ENCODE measurements at places on chromosomes 6 and 20.
A peak's percentile ranks its signal among the peaks of the same experiment; 100 is the strongest.

- DNase-seq = no peak
These were observed 29.0 kb upstream of the MPC1 start for GRCh38 chr6:166411721-166412151.

DNA sequence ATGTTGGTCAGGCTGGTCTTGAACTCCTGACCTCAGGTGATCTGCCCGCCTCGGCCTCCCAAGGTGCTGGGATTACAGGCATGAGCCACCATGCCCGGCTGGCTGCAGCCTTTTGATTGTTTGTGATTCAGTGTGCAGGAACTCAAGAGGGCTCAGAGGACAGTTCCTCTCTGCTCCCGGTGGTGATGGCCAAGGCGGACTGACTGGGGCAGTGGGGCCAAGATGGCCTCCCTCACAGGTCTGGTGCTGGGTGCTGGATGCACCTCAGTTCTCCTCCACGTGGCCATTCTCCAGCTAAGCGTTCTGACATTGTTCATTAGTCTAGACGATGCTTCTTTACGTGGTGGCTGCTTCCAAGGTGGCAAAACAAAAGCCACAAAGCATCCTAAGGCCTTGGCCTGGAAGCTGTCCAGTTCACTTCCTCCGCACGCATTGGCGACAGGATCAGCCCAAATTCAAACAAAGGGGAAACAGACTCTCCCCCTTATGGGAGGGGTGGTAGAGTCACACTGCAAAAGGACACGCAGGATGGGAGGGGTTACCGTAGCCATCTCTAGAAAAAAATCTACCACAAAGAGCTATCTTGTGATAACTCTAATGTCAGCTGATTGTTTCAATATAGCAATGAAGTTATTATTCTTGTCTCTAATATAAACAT, 146.9 kb downstream of the FOXC1 start:
- DNase-seq = no peak

DNA sequence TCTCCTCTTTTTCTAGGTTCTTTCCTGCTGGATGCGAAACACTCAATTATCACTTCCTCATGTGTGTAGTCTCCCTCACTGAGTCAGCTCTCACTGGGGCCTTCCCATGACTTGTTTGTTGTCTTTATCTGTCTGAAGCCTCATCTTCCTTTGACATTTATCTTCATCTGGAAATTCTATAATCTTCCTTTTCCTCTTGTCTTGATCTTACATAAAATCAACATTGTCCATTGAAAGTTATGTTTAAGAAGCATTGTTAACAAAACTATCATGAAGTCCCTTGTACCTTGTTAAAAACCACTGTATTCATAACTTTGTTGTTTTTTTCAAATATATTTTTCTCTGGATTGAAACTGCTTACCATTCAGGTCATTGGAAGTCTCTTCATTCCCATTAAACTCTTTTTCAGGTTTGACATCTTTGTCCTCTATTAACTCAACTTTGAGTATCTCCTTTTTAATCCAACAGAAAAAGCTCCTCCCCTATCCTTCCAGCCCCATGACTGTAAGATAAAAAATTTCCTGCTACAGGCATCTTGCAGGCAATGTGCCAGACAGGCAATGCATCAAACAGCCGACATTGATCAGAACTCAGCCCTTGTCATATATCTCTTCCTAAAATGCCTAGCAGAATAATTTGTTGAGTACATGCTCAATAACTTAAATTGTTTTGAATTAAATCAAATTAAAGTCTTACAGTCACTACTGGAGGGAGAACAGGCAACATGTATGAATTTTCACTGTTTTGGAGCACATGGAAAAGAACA, 34.8 kb downstream of the MYLIP start:
- no peak for DNase-seq

GRCh38 chr6:113445201-113445600, 411.9 kb upstream of the MARCKS start:
- no peak for DNase-seq

DNA sequence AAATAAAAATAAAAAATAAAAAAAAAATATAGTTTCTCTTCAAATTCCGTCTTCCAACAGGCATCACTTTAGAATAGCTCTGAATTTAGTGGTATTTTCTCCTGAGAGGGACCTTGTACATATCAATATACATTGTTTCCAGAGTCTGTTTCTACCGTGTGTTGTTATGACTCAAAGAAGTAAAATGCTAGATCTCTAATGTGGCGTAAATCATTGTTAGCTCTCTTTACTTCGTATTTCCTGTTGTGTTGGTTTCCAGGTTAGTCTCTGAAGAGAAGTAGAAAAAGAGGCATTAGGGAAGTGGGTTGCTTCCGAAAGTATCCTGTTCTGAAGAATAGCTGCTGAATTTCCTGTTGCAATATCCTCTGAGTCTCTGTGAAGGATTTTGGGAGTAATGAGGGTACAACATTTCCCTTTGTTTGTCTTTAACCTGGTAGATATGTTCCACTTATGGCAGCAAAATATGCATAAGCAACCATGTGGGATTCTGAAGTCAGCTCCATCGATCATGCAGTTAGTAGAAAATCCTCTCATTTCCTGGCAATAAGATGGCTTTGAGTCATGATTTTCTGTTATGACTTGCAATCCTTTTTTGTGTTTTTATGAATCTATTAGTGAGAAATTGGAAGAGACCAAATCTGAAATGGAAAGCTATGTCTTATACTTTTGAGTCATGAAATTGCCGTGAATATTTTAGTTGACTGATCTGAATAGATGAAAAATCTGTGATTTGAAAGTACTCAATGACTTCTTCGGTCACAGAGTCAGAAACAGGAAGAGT, 42.0 kb upstream of the MCHR2 start:
- DNase-seq = no peak

DNA sequence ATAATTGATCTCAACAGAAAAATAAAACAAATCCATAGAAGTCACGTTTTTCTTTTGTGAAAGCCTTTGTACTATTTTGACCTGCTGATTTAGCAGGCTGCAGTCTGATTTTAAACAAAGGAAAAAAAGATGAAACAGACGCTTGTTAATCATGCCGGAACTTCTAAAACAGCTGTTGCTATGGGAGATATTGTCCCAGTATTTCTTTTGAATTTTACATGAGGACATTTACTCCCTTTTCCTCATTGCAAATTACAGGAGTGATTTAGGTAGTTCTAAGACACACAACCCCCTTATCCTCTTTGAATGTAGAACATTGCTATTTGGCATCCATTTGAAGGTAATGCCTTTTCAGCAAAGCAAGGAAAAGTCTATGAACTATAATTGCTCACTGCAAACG, 416.1 kb downstream of the BCKDHB start:
- no peak for DNase-seq

GRCh38 chr20:1934721-1935573, 39.7 kb downstream of the SIRPA start:
- no peak for DNase-seq

- DNase-seq = peak; percentile 48
These were observed 178.6 kb downstream of the PLCB1 start for GRCh38 chr20:8310618-8311017.

- DNase-seq = no peak
These were observed 996 bp downstream of the DOK5 start for GRCh38 chr20:54476169-54477009.

DNA sequence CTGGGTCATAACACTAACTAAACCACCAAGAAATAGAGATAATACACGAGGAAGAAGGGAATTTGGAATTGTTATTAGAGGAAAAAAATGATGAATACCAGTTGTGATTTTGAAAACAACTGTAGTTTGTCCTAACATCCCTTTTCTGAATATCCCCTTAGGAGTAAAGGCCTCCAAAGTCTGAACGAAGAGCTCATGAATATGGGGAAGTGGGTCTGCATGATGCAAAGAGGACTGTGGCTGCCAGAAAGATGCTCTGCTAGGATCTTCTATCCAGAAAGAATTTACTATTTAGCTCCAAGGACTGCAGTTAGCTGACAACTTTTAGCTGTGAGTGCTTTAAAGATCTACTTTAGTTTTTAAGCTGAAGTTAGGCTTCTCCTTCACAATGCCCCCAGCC, 308.8 kb upstream of the HS3ST5 start:
- DNase-seq = no peak

- no peak for DNase-seq
These were observed 61.6 kb upstream of the RNF146 start for GRCh38 chr6:127205036-127205435.

DNA sequence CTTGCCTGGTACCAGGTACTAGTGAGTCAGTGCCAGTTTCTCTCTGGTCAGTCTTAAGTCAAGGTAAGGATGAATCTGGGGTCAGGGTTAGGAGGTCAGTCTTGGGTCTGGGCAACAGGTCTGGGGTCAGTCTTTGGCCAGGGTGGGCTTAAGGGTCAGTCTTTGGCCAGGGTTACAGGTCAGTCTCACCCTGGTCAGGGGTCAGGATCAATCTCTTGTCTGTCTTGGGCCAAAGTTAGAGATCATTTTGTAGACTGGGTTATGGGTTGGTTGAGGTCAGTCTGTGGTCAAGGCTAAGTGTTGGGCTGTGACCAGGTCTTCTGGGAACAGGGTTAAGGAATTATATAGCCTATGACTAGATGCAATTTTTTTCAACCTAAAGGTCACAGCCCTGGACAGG, 12.8 kb upstream of the CAPN11 start:
- DNase-seq = no peak

DNA sequence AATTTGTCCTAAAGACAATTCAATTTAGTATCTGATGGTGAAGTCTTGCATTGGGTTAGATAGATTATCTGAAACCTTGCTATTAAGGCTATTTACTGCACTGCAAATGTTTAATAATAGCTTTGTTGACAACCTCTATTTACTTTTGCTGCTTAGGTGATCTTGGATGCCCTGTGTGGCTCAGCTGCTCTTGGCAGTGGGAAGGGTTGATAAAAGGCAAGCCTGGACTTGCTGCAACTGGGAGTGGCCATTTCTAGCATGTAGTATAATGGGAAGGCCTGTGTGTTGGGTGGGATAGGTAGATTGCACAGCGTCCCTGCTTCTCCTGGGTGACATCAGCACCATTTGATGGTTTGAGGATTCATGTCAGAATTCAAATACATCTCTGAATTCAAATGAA, 49.1 kb downstream of the ARMC2 start:
- no peak for DNase-seq

GRCh38 chr20:43916073-43916880, 1.6 kb downstream of the TOX2 start:
- no peak for DNase-seq

DNA sequence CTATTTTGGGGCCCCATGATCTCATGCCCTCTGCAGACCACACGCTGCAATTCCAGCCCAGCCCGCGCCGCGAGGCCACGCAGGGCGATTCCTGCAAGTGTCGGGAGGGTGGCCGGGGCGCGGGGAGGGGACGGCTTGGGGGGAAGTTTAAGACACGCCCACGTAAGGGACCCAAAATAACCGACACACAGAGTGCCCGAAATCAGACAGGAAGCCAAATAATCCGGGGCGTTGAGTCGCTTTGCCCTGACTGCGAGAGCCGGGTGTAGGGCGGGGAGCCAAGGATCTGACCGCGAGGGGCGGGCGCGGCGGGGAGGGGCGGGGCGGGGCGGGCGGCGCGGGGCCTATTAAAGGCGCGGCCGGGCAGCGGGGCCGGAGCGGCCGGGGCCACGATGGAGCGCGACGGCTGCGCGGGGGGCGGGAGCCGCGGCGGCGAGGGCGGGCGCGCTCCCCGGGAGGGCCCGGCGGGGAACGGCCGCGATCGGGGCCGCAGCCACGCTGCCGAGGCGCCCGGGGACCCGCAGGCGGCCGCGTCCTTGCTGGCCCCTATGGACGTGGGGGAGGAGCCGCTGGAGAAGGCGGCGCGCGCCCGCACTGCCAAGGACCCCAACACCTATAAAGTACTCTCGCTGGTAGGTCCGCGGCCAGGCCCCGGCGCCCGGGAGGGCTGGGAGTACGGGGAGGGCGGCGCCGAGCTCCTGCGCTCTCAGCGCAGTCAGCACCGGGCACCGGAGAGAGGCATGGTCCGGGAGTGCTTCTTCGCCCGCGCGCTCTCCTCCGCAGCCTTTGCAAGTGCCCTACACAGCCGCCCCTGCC, at the start of gene ENPP1:
Gene ENPP1 (plus strand): TSS at position 377 of the 816 bp plus-strand sequence. CDS start 16 bp downstream, at position 393.
- peak; percentile 85 for DNase-seq

- no peak for DNase-seq
These were observed 177.8 kb downstream of the EPM2A start for GRCh38 chr6:145557474-145557873.

DNA sequence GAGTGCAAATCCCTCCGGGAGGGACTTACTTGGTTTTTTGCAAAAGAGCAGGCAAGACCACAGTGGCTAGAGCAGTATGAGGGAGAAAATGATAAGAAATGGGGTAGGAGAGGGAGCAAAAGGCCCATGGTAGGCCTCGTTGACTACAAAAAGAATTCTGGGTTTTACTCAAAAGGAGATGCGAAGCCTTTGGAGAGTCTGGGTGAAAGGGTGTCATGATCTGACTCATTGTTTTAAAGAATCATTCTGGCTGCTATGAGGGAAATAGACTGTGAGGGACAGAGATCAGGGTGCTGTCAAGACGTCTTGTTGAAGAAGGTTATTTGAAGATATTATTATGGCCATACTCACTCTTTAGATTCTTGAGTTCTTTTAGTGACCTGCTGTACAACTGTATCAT, 13.0 kb downstream of the TBC1D32 start:
- DNase-seq = no peak

- DNase-seq = no peak
These were observed 658.2 kb downstream of the PTPRT start for GRCh38 chr20:42531508-42531961.

DNA sequence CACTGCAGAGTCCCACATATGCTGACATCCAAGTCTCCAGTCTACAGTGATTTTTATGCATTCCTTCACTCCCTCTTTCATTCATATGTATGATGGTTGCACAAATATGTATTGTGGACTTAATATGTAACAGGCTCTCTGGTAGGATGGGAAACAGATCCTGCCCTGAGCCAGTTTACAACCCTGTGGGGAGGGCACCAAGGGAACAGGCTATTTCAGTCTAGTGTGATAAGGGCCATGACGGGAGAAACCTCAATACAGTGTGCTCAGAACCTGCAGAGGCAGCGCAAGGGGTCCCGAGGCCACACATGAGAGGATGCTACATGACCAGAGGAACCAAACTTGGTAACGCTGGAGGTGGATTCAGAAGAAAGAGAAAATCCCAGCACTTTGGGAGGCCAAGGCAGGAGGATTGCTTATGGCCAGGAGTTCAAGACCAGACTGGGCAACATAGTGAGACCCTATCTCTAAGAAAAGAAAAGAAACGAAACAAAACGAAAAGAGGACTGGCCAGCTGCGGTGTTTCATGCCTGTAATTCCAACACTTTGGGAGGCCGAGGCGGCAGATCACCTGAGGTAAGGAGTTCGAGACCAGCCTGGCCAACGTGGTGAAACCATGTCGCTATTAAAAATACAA, 249.8 kb upstream of the JARID2 start:
- no peak for DNase-seq
